ENCODE measurements at places on chromosomes 1 and 21. TPM values are rescaled to one million over a fixed set of nuclear protein-coding genes. Genes with fewer than 3 reads are reported as not detected.

DNA sequence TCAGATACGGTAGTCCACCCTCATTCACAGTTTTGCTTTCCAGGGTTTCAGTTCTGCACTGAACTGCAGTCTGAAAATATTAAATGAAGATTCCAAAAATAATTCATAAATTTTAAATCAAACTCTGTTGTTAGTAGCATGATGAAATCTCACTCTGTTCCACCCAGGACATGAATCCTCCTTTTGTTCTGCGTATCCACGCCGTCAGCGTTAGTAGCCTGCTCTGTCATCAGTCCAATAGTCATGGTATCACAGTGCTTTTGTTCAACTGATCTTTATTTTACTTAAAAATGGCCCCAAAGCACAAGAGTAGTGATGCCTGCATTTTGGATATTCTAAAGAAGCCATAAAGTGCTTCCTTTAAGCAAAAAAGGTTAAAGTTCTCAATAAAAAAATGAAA, 23.9 kb downstream of the CHD1L start:
- DNase-seq, result no peak

C1QC gene
- total RNA-seq, result 19.1 TPM

DNA sequence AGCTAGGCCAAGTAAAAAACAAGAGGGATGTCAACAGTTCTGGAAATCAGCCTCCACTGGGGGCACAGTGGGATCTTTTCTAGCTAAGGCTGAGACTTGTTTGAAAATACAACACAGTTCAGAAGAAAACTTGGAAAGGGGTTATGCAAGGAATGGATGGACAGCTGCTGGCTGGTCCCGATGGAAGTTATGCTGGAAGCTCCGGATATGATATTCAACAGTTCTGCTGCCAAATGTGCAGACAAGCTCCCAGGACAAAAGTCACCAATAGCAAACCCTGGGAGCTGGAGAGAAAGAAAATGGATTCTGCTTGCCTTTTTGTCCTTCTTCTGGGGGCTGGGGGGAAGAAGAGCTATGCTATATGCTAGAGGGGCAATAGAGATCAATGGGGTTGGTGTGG, 14.3 kb downstream of the LMX1A start:
- DNase-seq, result peak; percentile 90

GRCh38 chr1:152786077-152786476, at the start of gene LCE1E:
Gene LCE1E (plus strand): TSS chr1:152786257. CDS start chr1:152787300, 1,043 bp downstream.
- no peak for DNase-seq

GRCh38 chr1:83701355-83701754, 297.6 kb downstream of the TTLL7 start:
- DNase-seq, result no peak

LCE2B gene
- total RNA-seq, result not detected

GRCh38 chr1:179228783-179229213, 679 bp downstream of the ABL2 start:
- DNase-seq, result peak; percentile 48

PEAR1 gene
- total RNA-seq, result 12.2 TPM

PLA2G2D gene
- not detected for total RNA-seq

- no peak for DNase-seq
Observed at GRCh38 chr1:54709547-54710292, 5.9 kb upstream of the TTC4 start.

SH2D2A gene
- 0.71 TPM for total RNA-seq

GRCh38 chr1:147771226-147772125, 11.1 kb upstream of the GJA5 start:
- DNase-seq, result no peak

- peak; percentile 27 for DNase-seq
Observed at GRCh38 chr1:29520571-29521437, 284.5 kb downstream of the PTPRU start.

MRPL37 gene
- total RNA-seq, result 45.0 TPM

DNA sequence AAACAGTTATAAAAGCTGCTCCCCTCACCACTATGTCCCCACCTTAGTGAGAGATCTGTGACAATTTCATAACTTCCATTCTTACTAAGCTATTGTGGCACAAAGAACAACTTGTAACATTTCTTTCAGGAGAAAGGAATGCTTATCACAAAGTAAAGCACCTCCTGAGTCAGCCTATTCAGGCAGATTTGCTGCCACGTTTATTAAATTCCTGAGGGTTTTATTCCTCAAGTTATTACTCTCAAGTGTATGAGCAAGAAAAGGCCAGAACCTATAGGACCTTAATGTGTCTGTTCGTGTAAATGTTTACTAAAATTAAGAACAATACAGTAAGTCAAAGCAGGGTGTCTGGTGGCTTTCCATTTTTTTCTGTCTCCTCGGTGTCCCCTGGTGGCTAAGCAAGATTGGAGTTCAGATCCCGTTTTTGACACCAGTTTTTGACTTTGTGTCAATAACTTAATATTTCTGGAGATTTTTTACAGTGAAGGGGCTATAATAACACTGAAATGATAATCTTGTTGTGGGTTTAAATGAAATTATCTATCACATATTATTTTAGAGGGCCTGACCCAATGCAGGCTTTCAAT, 1539.6 kb downstream of the BRINP3 start:
- no peak for DNase-seq

CHIA gene
- not detected for total RNA-seq

DNA sequence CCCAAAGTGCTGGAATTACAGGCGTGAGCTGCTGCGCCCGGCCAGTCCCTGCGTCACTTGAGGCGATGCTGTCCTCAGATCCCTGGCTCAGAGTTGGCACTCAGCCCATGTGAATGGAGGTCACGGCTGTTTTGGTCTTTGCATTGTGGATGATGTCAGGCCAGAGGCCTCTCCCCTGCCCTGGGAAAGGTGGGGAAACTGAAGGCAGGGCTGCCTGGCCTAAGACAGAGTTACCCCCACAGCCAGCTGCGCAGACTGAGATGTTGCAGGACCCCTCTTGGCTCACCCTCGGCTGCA, 821 bp downstream of the MASP2 start:
- DNase-seq, result peak; percentile 40

GRCh38 chr1:31376375-31377134, 3.7 kb upstream of the FABP3 start:
- DNase-seq, result peak; percentile 99

GRCh38 chr1:104459886-104460285, 710.2 kb downstream of the AMY1C start:
- no peak for DNase-seq

DNA sequence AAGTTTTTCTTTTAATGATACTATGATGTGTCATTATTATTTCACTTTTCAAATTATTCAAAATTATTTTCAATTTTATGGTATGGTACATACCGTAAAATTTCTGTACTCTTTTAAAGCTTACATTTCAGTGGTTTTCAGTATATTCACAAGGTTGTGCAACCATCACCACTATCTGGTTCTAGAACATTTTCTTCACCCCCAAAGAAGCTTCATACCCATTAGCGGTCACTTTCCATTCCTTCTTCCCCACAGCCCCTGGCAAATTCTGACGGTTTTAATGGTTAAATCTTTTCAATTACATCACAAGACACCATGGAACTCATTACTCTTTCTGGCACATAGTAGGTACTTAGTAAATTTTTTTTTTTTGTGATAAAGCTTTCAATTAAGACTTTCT, 22.8 kb upstream of the ATP5PO start:
- DNase-seq, result no peak

DNA sequence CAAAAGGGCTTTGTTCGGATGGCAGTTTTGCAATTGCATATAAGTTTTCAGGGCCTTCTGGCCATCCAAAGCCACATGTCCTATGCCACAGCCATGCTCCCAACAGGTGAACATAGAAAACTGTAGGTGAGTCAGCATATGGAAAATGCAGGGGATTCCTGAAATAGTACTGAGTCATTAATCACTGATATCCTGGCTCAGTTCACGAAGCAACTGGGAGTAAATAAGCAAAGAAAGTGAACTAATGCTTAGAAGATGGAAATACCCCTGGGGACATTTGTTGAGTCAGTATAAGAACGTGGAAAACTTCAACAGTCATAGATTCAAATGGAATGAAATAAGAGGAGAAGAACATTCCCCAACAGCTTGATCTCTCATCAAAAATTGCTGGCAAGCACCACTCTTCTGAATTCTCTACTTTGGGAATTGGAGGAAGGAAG, 148.9 kb upstream of the RUNX1 start:
- DNase-seq, result peak; percentile 88

DNA sequence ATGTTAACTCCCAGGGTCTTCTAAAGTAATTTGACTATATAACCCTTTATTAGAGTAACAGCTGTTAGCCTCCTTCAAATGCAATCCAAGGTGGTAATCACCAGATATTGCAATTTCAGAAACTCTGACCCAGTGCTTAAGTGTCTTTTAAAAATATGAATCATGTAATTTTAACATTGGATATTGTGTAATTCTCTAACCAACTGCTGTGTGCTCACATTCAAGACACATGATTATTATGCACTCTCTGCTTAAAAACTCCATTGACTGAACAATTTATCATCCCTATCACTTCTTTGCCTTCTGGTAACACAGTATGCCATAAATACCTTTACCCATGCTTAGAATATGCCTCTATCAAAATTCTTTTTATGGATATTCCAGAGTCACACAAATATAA, 537.4 kb upstream of the RGS18 start:
- no peak for DNase-seq

DNA sequence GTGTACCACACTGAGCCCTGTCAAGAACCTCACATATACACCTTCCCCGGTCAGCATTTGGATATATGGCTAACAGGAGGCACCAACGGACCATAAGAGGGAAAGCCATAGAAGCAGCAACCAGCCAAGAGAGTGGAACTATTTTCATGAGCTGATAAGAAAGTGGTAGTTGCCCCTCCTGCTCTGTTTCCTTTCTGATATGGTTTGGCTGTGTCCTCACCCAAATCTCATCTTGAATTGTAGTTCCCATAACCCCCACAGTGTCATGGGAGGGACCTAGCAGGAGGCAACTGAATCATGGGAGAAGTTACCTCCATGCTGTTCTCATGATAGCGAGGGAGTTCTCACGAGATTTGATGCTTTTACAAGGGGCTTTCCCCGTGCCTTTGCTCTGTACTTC, 366.1 kb upstream of the DAB1 start:
- DNase-seq, result no peak

DNA sequence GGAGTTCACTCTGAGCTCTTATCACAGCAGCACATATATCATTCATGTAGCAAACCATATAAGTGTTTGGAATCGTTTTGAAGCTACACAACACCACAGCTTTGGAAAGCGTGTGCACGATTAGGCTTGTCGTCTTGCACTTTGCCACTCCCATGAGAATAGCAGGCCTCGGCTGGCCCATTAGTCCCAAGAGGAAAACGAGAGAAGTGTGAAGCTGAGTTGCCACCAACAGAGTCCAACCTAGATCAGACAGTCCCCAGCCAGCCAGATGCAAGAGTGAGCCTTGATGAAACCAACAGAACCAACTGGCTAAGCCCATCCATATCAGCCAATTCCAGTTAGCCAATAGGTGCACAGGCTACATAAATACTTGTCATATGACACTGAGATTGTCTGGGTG, 238.4 kb downstream of the C1orf94 start:
- no peak for DNase-seq

DNA sequence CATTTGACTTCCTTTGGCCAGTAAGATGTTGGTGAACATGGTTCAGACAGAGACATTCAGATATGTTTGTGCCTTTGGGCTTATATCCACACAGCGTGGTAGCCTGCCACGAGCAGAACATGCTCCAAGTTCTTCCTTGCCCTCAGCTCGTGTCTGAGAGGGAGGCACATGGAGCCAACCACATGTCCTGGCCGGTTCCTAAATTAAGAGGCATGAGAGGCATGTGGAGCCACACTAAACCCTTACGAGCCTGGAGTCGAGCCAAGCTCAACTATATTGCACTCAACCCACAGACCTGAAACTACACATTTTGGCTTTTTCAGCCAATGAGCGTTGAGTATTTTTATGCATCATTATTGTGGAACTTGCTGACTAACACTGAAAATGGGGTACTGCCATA, 133.7 kb upstream of the KCNK1 start:
- peak; percentile 3 for DNase-seq

GRCh38 chr1:114078116-114078515, 75.6 kb downstream of the SYT6 start:
- DNase-seq, result no peak

- peak; percentile 82 for DNase-seq
Observed at GRCh38 chr1:232271991-232272589, 357.8 kb downstream of the SIPA1L2 start.

PIGV gene
- 6.8 TPM for total RNA-seq

SPATC1L gene
- 5.7 TPM for total RNA-seq

CFAP74 gene
- total RNA-seq, result not detected

Data from muscle of leg (tissue), 16 donors.